ENCODE measurements at places on chromosomes 3 and 15. TPM values are rescaled to one million over a fixed set of nuclear protein-coding genes. Genes with fewer than 3 reads are reported as not detected.

GMNC gene
- not detected for total RNA-seq

ROPN1 gene
- not detected for total RNA-seq

LRRC2 gene
- total RNA-seq = 1.1 TPM

EIF1B gene
- 11.1 TPM for total RNA-seq

ZNF502 gene
- 2.9 TPM for total RNA-seq

ZSCAN2 gene
- total RNA-seq = 4.6 TPM

DNA sequence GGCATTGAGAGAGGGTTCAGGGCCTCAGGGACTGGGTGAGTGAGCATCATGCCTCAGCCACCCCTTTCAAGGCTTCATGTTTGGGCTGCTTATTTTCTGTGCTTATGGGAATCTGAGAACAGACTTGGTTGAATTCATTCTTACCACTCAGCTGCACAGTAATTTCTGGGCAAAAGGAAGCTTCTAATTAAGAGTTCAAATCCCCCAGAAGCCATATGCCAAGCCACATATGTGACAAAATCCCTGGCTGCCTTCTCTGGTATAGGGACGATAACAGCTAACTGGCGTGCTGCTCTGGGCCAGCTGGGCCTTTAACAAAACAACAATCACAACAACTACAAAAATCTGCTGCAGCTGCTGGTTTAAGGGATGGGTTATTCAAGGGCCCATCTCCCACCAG lies 181.0 kb upstream of the ANKRD28 start:
- no peak for DNase-seq

DNA sequence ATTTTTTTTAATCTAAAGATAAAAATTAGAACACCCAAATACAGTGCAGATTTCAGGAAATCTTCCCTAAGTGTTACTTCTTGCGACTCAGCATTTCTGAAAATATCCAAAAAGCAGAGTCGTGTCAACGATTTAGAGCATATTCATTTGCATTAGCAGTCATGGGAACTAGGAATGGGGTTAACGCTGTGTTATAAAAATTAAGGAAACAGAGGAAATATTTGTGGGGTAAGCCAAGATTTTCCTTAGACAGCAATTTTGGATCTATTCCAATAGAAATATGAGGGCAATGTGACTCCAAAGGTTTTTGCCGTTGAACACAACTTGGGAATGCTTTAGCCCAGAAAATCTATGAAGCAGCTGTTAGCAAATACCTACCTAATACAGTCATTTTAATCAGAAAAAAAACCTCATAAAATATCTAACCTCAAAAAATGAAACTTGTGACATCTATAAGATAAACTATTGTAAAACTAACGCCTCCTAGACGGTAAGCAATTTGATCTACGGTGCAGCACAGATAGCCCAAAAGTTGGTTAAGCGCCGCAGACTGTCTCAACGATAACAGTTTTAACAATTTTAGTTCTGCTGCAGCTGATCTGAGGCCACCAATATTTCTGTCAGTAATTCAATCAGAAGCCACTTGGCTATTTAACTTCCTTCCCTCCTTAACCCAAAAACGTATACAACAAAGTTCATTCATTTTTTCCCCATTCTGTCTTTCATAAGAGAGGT lies 5.8 kb upstream of the ATP11B start:
- no peak for DNase-seq

DNA sequence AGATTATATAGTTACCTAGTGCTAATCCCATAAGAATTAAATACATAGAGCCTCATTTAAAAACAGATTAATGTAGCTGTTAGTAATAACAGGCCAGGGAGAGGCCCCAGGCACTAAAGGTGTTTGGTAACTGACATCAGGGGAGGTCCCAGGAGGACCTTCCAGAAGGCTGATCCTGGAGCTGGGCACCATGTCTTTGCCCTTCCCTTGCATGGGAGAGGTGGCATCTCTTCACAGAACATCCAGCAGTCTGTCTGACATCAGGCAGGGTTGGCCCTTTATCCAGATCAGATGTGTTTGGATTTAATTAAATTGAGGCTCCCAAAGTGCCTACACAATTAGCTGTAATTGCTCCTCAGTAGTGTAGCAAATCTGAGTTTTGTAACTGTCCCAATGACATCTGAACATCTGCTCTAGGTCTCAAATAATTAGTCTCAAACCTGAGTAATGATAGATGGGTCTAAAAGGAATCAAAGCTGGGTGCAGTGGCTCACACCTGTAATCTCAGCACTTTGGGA lies 53.0 kb downstream of the RLBP1 start:
- no peak for DNase-seq

DNA sequence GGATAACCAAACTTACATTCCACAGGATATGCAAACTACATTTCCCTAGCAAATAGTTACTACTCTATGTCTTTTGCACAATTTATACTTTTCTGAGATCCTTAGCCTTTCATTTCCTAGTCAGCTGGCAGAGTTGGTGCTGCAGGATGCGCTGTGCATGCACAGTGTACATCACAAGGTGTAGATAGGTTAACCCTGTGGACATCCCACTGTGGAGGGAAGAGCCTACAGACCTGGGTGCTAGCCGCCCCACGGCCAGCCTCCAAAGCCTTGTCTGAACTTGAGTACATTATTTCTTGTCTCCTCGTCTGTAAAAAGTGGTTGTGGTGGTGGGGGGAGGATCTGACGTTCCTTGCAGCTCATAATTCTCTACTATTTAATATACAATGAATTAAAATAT lies 3.5 kb downstream of the TNFSF10 start:
- no peak for DNase-seq

- DNase-seq = no peak
Observed at GRCh38 chr3:73326396-73326795, 264.9 kb downstream of the EBLN2 start.

DNA sequence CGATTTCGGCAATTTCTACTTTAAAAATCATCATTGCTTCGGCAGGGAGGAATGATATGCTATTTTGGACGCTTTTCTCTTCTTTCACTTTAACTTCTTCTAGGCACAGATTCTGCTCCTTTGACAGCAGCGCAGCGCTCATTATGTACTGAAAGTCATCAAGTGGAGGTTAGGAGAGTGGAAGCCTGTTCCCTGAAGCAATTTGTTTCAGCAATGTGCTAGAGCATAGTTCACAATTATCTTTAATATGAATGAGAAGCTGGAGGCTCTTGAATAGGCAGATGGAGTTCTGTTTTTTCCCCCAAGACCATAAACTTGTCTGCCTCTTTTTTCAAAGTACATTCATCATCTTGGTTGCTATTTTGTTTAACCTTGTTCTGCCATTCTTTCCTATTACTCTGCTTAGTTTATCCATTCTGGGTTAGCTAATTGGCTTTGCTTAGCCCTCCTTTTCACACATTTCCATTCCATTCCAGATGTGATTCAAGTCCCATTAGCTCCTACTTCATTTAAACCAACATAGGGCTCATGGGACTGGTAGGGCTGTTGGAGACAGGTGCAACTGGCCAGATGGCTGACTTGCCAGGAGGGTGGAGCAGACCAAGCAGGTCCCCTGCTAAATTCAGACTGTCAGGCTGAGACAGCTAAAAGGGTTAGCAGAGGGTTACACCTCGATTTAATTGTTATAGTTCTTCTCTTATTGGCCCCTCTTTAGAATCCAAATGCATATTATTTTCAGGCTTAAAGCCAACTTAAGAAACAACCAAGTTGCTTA lies 534.7 kb upstream of the CBLB start:
- DNase-seq = no peak

DNA sequence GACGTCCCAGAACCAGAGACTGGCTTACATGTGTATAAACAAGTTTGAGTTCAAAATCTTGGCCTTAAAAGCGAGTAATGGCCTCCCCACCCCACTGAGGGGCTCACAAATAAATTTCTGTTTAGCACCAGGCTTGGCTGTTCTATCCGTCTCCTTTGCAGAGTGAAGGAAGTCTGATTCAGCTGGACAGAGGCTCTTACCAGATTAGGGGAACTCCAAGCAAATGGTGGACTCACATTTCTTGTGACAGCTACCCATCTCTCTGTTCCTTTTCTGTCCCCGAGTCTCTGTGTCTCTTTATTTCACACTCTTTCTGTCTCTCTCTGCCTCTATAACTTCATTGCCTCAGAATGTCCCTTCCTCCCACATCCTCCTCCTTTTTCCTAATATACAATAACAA lies 62.7 kb downstream of the DGKG start:
- no peak for DNase-seq

GRCh38 chr3:147410526-147411237 lies 1.5 kb downstream of the ZIC1 start:
- DNase-seq = no peak

Data from esophagus squamous epithelium (tissue), 5 donors.